GM20000 (cell line): ENCODE measurements at places on chromosomes 4 and X.

- no peak for DNase-seq
Observed at GRCh38 chr4:1987296-1987695, 21.5 kb downstream of the NELFA start.

GRCh38 chr4:139556071-139556723 lies at the start of gene SETD7:
Gene SETD7, minus strand, starts transcription at chr4:139556219. Its CDS starts 82 bp downstream, at chr4:139556137.
- peak; percentile 65 for DNase-seq

DNA sequence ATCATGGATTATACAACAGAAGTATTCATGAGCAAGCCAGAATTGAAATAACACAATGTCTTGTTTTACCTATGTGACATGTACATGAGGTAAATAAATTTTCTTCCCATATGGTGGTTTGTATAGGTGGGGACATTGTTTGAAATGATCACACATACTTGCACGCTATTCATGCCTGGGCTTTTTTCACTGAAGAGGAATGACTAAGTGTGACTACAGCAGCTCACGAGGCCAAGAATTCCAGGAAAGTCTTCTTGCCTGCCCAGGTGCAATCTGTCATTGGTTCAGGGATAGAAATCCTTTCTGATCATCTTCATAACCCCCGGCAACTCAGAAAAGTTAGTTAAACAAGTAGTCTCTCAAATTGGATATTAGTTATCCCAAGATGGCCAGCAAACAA lies 36.3 kb upstream of the AREG start:
- no peak for DNase-seq

GRCh38 chrX:143435916-143436315 lies 81.4 kb downstream of the SPANXN3 start:
- DNase-seq, result no peak

DNA sequence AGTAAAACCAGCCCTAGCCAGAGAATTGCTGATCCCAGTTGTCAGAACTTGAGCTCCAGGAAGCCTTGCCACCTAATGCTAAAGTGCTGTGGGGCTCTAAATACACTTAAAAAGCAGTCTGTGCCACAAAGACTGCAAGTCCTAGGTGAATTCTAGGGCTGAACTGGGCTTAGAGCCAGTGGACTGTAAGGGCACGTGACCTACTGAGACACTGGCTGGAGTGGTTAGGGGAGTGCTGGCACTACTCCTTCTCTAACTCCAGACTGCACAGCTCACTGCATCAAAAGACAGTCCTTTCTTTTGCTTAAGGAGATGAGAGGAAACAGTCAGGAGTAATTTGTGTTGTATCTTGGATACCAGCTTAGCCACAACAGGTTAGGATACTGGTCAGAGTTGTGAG lies 1240.2 kb downstream of the FAM133A start:
- no peak for DNase-seq

- DNase-seq, result no peak
Observed at GRCh38 chr4:139145552-139145932, 31.5 kb downstream of the ELF2 start.

GRCh38 chr4:179097741-179098140 lies 1655.5 kb upstream of the AGA start:
- no peak for DNase-seq

DNA sequence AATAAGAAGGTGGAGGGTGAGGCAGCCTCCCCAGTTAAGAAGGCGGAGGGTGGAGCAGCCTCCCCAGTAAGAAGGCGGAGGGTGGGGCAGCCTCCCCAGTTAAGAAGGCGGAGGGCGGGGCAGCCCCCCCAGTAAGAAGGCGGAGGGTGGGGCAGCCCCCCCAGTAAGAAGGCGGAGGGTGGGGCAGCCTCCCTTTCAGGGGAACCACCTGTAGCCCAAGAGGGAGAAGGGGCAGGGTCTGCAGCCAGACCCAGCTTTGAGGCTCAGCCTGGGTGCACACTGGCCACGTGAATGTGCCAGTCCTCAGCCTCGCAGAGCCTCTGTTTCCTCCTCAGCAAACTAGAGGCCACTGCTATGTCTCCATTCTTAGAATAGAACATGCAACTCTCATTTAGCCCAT lies 52.6 kb downstream of the HMX1 start:
- no peak for DNase-seq

- no peak for DNase-seq
Observed at GRCh38 chr4:86556791-86557415, 37.2 kb upstream of the PTPN13 start.

DNA sequence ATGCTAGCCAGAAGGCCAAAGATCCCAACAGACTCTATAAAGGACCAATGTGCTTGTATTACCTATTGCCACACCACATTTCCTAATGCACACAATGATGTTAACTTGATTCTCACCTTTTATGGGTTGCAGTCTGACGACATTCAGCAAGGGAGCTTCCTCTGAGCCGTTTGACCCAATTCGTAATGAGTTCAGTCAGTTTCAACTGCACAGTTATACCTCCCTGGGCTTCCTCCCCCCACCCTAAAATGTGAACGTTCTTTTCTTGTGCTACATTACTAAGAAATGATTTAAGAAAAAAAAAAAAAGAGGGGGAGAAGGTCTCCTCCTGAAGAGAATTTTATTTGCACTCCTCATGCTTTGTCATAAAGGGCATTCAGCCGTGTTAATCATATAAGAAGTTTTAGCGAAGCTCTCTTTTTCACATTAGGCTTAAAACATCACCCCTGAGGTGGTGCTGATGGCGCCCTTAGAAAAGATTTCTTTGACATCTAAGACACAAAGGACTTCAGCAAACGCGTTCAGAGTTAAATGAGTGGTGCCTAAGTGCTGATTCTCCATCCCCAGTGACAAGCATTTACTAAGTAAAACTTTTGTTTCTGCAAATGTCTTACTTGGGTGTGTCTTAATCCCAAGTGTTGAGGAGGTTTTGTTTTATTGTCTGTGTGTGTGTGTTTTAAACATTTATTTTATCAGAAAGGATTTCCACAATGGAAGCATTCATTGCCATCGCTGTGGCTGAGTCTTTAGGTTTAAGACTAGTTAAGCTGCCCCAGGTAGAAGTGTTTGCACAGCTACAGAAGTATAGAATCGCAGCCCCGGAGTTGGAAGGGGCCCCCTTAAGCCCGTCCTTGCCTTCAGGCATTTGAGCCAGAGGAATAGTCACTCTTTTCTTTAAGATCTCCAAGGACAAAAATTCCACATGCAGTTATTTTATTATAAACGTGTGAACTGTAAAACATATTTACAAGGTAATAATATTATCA lies 15.2 kb upstream of the GPC3 start:
- no peak for DNase-seq

GRCh38 chr4:153676486-153676885 lies 7.6 kb upstream of the TLR2 start:
- DNase-seq, result no peak

DNA sequence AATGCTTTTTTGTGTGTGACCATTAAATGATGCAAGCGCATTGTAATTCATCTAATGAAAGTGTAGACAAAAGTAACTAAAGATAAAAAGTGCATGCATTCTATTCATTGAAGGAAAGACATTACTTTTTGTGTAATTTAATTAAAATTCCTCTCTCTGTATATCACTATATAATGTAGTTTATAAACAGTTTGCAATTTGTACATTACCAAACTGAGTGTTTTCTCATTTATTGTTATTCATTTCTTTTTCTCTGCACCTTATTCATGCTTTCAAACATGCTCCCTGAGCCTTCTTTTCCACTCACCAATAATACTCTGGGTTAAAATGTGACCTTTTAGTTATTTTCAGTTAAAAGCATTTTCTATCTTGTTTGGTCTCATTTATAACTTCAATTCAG lies 713.7 kb upstream of the AADAT start:
- DNase-seq, result no peak

GRCh38 chr4:182478475-182478874 lies 235.3 kb downstream of the TENM3 start:
- peak; percentile 25 for DNase-seq

- no peak for DNase-seq
Observed at GRCh38 chr4:183321079-183321478, 1.0 kb upstream of the CLDN22 start.

- DNase-seq, result peak; percentile 60
Observed at GRCh38 chr4:38062088-38062775, 102.0 kb downstream of the PTTG2 start.

DNA sequence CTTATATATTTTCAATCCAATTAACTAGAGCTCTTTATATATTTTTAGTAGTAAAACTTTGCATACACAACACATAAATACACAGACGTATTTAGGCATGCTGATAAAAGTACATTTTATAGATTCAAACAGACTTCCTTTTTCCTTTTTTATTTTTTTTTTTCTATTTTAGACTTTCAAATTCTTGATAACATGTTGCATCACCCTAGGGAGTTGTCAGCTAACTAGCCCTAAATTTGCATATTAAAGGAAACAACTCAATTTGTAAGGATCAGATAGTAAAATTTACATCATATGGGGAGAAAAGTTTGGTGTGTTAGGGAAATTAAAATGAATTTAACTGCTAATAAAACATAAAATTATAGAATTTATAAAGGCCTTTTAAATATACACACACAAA lies 47.4 kb upstream of the APOOL start:
- DNase-seq, result no peak
